ENCODE measurements at places on chromosomes 7 and 10. TPM values are rescaled to one million over a fixed set of nuclear protein-coding genes. Genes with fewer than 3 reads are reported as not detected.

DNA sequence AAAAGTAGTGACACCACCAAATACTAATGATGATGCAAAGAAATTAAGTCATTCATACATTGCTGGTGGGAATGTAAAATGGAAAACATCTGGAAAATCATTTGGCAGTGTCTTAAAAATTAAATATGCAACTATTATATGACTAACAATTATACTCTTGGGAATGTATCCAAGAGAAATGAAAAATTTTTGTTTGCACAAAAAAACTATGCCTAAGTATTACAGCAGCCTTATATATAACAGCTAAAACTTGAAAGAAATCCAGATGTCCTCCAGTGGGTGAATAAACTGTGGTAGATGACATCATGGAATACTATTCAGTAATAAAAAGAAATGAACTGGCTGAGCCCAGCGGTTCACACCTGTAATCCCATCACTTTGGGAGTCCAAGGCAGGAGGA lies 132.0 kb downstream of the NEBL start:
- no peak overlapping the region for H3K4me3 ChIP-seq
- H3K27ac ChIP-seq, result no peak overlapping the region
- DNase-seq, result no peak
- H3K4me1 ChIP-seq, result no peaks in the 10 kb centered on the region

GRCh38 chr7:78673272-78673671 lies 780.2 kb downstream of the MAGI2 start:
- no peaks in the 10 kb centered on the region for H3K36me3 ChIP-seq
- H3K27ac ChIP-seq, result no peak overlapping the region
- DNase-seq, result no peak
- H3K4me1 ChIP-seq, result no peaks in the 10 kb centered on the region
- H3K4me3 ChIP-seq, result no peak overlapping the region
- no peaks in the 10 kb centered on the region for H3K27me3 ChIP-seq

DNA sequence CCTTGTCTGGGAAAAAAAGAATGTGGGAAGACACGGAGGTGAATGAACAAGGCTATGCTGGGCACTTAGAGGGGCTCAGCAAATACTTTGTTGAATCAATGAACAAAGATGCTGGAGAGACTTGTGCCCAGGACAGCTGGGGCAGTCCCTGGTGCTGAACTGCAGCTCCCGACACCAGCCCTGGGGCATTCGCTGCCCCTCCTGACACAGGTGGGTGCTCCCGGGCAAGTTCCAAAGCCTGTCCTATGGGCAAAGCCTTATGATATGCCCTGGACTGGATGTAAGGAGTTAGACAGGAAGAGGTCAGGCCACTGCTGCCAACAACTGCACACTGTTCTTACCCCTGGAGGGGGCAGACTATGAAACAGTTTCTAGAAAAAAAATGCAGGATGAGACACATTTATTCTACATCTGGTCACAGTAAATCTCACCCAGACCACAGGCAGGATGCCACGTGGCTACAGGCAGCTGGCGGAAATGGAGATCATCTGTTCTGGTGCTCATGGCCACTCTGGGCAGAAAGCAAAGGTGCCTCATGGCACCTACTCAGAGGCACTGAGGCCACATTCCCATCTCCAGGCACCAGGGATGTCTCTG lies 21.9 kb upstream of the FRAT2 start:
- H3K4me1 ChIP-seq, result no peaks in the 10 kb centered on the region
- peaks cover 20% of the 10 kb centered on the region for H3K36me3 ChIP-seq
- H3K27ac ChIP-seq, result no peak overlapping the region
- DNase-seq, result no peak
- H3K4me3 ChIP-seq, result no peak overlapping the region

DNA sequence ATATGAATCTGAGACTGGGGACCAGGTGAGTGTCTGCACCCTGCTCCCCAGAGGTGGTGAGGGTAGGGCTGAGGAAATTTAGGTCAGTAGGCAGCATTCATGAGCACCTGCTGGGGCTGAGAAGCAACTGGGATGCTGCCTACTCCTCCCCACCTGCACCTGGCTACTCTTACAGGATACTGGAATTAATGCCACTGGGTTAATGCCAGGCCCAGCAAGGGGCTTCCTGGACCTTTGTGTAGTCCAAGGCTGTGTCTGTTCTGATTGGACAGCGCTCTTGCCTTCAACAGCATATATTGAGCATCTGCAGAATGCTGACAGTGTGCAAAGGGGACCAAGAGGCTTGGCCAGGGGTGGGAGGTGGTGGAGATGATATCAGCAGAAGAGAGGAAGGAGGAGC lies 32.1 kb downstream of the ADCYAP1R1 start:
- H3K4me3 ChIP-seq, result no peak overlapping the region
- no peaks in the 10 kb centered on the region for H3K36me3 ChIP-seq
- no peaks in the 10 kb centered on the region for H3K27me3 ChIP-seq
- H3K4me1 ChIP-seq, result no peaks in the 10 kb centered on the region
- no peak overlapping the region for H3K27ac ChIP-seq

- H3K4me3 ChIP-seq, result no peak overlapping the region
- H3K4me1 ChIP-seq, result no peaks in the 10 kb centered on the region
- H3K36me3 ChIP-seq, result peaks cover 33% of the 10 kb centered on the region
- no peak for DNase-seq
- H3K27me3 ChIP-seq, result no peaks in the 10 kb centered on the region
Measured at GRCh38 chr7:21915140-21915539, 30.6 kb downstream of the CDCA7L start.

DNA sequence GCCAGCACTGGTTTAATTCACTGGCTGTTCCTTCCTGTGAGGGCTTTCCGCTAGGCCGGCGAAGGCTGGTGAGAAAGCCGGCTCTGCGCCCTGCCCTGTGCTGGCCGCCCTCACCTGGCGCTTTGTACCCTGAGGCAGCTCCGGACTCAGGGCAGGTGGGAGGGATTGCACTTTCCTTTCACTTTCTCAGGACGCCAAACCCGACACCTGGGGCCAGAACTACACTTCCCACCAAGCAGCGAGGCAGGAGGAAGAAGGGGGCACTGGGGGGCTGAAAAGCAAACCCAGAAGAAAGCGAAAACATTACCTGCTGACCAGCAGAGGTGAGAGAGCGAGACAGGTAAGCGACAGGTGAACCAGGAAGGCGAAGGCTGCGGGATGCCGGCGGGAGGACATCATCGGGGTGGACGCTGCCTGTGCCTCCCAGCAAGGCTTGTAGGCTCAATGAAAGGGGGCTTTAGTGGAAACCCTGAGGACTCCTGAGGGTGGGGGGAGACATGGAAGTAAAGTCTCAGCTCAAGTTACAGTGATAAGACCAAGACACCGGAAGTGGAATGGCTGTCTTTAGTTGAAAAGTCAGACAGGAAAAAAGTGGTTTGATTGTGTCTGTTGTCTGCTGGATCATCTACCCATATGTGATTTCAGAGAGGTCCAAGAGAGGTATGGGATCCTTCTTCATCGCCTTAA lies at the start of gene RAB19:
RAB19 (plus strand) TSS at position 181 of the 687 bp plus-strand sequence. CDS start 3,589 bp downstream, outside the sequence.
- H3K27ac ChIP-seq, result peak within 1 kb of the TSS; percentile 93
- H3K4me1 ChIP-seq, result peaks cover 5% of the 10 kb centered on the region
- H3K36me3 ChIP-seq, result no peaks in the 10 kb centered on the region
- peak within 1 kb of the TSS; percentile 53 for H3K4me3 ChIP-seq

- no peak overlapping the region for H3K4me3 ChIP-seq
- H3K4me1 ChIP-seq, result no peaks in the 10 kb centered on the region
- no peaks in the 10 kb centered on the region for H3K27me3 ChIP-seq
- DNase-seq, result no peak
- no peak overlapping the region for H3K27ac ChIP-seq
Measured at GRCh38 chr10:77233466-77233865, 404.1 kb downstream of the KCNMA1 start.

- DNase-seq, result no peak
- no peak overlapping the region for H3K27ac ChIP-seq
- H3K36me3 ChIP-seq, result no peaks in the 10 kb centered on the region
- H3K4me3 ChIP-seq, result no peak overlapping the region
Measured at GRCh38 chr10:69460576-69461242, 9.4 kb downstream of the TSPAN15 start.

- no peak overlapping the region for H3K27ac ChIP-seq
- no peak for DNase-seq
- H3K4me3 ChIP-seq, result no peak overlapping the region
Measured at GRCh38 chr7:116780521-116780920, 81.9 kb upstream of the CAPZA2 start.

GRCh38 chr7:94904982-94905381 lies 2.4 kb upstream of the PPP1R9A start:
- no peaks in the 10 kb centered on the region for H3K36me3 ChIP-seq
- H3K27me3 ChIP-seq, result peaks cover 29% of the 10 kb centered on the region
- no peak overlapping the region for H3K4me3 ChIP-seq
- no peak for DNase-seq

GRCh38 chr7:128879939-128880746 lies 17.5 kb downstream of the ATP6V1F start:
- H3K36me3 ChIP-seq, result no peaks in the 10 kb centered on the region
- H3K4me1 ChIP-seq, result no peaks in the 10 kb centered on the region
- no peak overlapping the region for H3K4me3 ChIP-seq
- no peak overlapping the region for H3K27ac ChIP-seq
- no peaks in the 10 kb centered on the region for H3K27me3 ChIP-seq

DNA sequence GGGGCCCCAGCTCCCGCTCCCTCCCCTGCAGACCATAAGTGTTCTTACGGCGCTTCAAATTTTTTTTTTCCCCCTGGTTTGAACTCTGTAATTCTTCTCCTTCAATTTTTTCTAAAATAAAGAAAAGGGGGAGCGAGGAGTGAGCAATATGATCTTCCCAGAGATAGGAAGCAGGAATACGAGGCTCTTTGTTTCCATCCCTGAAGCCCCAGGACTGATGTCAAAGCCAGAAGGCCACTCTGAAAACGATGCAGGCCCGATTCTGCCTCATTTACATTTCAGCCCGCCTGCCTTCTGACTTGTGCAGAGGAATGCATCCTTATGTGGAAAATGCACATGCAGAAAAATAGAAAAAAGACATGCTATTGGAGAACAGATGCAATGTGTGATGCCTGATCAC lies 401.5 kb upstream of the MKI67 start:
- no peaks in the 10 kb centered on the region for H3K4me1 ChIP-seq
- no peak overlapping the region for H3K4me3 ChIP-seq
- H3K27ac ChIP-seq, result no peak overlapping the region
- DNase-seq, result no peak
- no peaks in the 10 kb centered on the region for H3K36me3 ChIP-seq
- no peaks in the 10 kb centered on the region for H3K27me3 ChIP-seq

DNA sequence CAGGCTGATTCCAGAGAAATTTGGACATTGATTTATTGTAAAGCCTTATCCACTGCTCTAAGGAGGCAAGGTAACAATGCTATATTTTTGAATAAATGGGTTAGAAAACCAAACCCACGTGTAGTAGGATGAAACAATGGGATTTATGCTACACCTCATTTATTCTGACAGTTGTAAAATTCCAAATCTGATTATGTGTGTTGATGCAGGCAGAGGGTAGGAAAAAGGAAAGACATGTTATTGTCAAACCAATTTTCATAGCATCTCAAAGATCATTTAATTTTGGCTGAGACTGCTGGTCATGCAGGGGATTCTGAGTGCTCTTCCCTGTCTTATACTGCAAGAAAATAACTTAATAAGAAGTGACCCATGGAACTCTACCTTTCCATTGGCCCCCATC lies 1219.9 kb upstream of the SORCS1 start:
- DNase-seq, result no peak
- no peaks in the 10 kb centered on the region for H3K27me3 ChIP-seq
- no peak overlapping the region for H3K4me3 ChIP-seq
- no peaks in the 10 kb centered on the region for H3K36me3 ChIP-seq
- no peak overlapping the region for H3K27ac ChIP-seq

DNA sequence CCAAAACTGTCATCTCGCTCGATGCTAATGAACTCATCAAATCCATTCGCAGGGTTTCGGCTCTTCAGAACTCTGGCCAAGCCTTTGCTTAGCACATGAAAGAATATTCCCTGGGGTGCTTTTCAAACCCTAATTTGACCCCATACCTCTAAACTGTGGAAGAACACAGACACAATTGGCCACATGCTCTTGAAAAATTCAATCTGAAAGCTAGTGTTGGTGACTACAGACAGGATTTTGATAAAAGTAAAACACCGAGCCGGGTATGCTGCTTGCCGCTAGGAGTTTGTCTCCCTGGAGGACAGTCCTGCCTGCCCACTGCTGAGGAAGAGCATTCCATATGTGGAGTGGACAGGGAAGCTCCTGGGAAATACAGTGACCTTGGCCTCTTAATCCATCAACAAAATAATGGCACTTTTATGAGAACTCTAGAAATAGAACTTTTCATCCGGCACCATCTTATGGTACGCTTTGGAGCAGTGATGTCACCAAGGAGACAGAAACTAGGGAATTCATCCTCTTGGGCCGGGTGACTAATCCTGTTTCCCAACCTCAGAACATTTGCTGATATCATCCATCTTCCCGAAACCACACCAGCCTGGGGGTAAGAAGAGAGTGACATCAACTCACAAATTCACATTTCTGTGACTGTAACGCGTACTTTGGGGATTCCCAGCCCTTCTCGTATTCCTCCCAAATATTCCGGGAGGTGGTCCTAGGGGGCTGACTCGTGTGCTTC lies 34.2 kb downstream of the MTURN start:
- no peak overlapping the region for H3K27ac ChIP-seq
- no peak for DNase-seq
- H3K4me3 ChIP-seq, result no peak overlapping the region
- peaks cover 6% of the 10 kb centered on the region for H3K4me1 ChIP-seq
- no peaks in the 10 kb centered on the region for H3K27me3 ChIP-seq
- H3K36me3 ChIP-seq, result no peaks in the 10 kb centered on the region

- no peaks in the 10 kb centered on the region for H3K36me3 ChIP-seq
- no peak overlapping the region for H3K27ac ChIP-seq
- H3K4me3 ChIP-seq, result no peak overlapping the region
- DNase-seq, result no peak
Measured at GRCh38 chr7:41135511-41135910, 567.4 kb downstream of the INHBA start.

GRCh38 chr7:8389593-8390261 lies 43.7 kb upstream of the NXPH1 start:
- DNase-seq, result no peak
- H3K27ac ChIP-seq, result no peak overlapping the region
- no peaks in the 10 kb centered on the region for H3K27me3 ChIP-seq
- H3K4me1 ChIP-seq, result no peaks in the 10 kb centered on the region

- no peaks in the 10 kb centered on the region for H3K4me1 ChIP-seq
- no peaks in the 10 kb centered on the region for H3K36me3 ChIP-seq
- H3K4me3 ChIP-seq, result no peak overlapping the region
- no peak overlapping the region for H3K27ac ChIP-seq
- H3K27me3 ChIP-seq, result no peaks in the 10 kb centered on the region
Measured at GRCh38 chr7:94970085-94970576, 62.7 kb downstream of the PPP1R9A start.

HOXA5 gene
- total RNA-seq, result 0.24 TPM

PTN gene
- 20.6 TPM for total RNA-seq

ADRA2A gene
- total RNA-seq, result 0.09 TPM

AKR1C4 gene
- total RNA-seq, result not detected

SEMA3A gene
- 1.0 TPM for total RNA-seq

PTPRZ1 gene
- total RNA-seq, result 0.47 TPM

C10orf71 gene
- total RNA-seq, result 0.05 TPM

MGAM2 gene
- 0.09 TPM for total RNA-seq

BICC1 gene
- total RNA-seq, result 1.9 TPM

GPER1 gene
- 0.99 TPM for total RNA-seq

SPDYE8 gene
- total RNA-seq, result not detected

AZGP1 gene
- 0.76 TPM for total RNA-seq

ADIRF gene
- 23.8 TPM for total RNA-seq

GPR22 gene
- 0.05 TPM for total RNA-seq
